ENCODE measurements at places on chromosomes 12 and 14.

DNA sequence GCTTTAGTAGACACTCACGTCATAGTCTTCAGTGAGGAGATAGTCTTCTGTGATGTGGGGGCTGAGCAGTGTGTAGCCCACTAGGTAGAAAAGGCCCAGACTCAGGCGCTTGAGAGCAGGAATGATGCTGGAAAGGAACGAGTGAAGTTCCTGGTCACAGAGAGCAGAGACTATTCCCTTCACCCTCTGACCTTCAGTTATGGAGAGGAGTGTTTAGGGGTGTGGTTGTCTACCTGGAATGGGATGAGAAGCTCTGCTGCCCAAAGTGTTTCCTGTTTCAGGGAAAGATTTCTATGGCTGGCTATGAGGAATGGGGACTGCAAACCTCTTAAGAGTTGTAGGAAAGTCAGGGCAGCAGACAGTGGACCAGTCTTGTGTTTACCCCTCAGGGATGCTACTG, 8.7 kb downstream of the EMG1 start:
- DNase-seq = no peak

GRCh38 chr14:49861699-49862088, 9.1 kb upstream of the NEMF start:
- peak; percentile 85 for DNase-seq

DNA sequence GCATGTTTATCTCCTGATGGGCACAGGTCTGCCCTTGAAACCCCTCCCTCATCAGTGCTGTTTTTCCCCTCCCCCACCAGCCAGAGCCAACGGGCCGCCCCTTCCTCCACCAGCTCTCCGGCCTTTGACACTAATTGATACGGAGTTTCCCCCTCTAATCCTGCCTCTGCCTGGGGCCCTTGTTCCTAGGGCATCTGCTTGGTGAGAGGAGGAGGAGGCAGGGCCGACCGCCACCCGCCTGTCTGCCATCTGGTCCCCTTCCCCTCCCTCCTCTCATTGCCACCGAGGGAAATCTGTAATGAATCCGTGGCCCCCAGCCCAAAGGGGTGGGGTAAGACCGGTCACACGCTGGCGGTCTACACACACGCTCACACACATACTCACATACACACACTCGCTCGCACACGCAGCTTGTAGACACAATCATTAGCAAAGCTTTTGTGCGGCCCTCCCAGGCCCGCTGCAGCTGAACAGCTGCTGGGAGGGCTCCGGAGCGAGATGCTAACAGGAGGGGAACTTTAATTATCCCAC, 27.4 kb downstream of the SRRM4 start:
- no peak for DNase-seq

GRCh38 chr12:107803092-107803491, 28.6 kb downstream of the ASCL4 start:
- no peak for DNase-seq

DNA sequence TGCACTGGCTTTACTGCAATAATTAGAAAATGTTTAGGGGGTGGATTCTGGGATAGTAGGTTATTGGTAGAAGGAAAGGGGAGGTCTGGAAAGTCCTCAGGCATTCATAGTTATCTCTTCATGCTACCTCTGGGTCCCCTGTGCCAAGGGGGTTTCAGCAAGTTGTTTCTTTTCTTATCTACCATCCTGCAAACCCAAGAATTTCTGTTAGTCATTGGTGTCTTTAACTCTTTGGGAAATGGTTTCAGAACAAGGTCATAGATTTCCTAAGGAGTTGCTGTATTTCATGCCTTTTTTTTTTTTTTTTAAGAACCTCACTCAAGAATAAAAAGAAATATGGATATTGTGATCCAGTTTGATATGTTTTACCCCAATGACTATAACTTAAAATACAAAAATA, 63.6 kb downstream of the SLC4A8 start:
- DNase-seq = no peak

DNA sequence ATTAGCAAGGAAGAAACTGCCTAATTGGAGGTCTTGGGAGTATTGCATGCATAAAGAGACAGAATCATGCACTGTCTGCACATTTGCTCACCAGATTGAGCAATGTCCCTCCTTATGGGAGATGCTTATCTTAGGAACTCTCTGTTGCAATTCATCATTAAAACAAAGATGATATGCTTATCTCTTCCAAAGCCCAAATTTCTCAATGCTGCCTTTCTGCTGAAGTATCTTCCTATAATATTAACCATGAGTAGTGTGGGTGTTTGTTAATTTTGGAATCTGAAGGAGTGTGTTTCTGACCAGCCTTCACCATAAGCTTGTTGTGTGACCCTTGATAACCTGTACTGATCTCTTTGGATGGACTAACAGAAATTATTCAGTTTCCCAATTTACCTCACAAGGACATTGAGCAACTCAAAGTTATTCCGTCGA, 1257.6 kb upstream of the FLRT2 start:
- DNase-seq = no peak

GRCh38 chr12:46430340-46430948, 57.9 kb upstream of the SLC38A2 start:
- DNase-seq = no peak

DNA sequence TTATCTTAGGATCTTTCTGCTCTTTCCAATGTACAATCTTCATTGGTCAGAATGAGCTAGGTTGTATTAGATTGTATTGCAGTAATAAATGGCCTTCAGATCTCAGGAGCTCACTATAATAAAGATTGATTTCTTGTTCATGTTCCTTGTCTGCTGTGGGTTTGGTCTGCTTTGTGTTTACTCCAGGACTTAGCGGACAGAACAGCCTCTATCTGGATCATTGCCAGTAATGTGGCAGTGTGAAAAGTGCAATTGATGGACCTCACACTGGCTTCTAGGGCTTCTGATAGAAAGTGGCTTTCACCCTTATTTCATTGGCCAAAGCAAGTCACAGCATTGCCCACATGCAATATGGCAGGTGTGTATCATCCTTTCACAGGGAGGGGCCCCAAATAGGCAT, 81.2 kb downstream of the BTG1 start:
- DNase-seq = no peak

GRCh38 chr14:104802394-104803184, 1.7 kb downstream of the ZBTB42 start:
- no peak for DNase-seq

DNA sequence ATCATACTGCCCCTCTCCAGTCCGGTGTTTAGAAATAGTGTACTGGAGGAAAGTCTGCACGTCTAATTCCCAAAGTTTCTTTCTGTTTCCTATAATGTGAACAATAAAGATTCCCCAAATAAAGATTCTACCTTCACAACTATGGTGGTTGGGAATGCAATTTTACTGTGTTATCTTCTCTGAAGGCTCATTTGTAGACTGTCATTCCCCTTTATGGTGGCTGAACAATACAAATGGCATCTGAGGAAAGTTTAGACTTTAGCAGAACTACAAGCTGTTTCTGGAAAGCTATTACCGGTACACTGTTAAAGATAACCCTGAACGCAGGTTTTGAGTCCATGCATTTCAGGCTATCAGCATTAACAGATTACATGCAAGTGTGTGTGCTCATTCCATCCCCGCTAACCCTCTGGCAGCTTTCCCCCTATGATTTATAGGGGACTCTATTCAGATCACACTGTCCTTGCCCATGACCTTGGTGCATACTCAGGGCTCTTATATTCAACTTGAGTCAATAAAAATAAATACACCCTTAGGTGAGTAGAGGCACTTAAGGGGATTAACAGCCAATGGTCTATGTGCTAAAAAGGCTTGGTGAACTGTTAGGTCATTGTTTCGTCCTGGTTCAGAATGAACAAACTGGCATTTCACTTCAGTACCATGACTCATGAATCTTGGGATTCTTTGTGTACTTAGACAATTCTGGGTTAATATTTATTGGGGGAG, 60.7 kb upstream of the PYGL start:
- DNase-seq = no peak

- DNase-seq = no peak
These were observed 40.0 kb downstream of the NUAK1 start for GRCh38 chr12:106098691-106099200.

DNA sequence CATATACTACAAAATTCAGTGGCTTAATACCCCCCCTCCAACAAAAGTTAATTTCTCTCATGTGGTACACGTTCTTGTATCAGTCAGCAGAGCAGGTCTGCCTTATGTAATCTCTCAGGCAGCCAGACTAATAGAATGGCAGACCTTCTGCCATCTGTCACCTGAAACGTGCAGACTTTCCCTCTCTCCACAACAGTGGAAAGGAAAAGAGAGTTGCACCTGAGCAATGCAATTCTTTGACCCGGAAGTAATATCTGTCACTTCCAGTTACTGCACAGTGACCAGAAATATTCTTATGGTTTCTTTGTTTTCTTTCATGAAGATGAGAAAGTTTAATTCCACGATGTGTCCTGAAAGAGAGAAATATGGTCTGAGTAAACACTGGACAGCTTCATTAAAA, 14.4 kb downstream of the KERA start:
- no peak for DNase-seq

DNA sequence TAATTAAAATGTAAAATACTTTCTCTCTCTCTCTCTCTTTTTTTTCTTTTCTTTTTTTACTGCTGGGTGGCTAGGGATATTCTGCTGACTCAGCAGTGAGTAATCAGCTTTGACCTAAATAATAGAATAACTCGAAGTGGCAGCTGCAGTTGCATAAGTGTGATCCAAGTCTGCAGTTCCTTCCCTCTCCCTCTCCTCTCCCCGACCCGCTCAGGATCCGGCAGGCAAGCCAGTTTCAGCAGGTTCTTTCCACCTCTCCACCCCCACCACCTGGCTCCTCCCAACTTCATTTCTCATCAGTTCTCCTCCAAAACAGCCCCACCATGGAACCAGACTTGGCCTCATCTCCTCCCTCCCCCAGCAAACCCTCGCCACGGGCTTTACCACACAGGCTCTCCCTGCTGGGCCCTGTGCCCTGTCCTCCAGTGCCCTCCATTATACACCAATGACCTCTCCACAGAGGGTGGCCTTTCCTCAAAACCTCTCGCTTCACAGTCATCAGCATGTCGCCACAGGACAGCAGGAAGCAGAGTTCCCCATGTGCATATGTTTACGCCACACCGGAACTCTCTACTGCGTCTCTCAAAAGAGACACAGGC, 22.4 kb downstream of the SLC7A8 start:
- no peak for DNase-seq

GRCh38 chr12:67855103-67855502, 134.1 kb upstream of the IFNG-AS1 start:
- DNase-seq = no peak

DNA sequence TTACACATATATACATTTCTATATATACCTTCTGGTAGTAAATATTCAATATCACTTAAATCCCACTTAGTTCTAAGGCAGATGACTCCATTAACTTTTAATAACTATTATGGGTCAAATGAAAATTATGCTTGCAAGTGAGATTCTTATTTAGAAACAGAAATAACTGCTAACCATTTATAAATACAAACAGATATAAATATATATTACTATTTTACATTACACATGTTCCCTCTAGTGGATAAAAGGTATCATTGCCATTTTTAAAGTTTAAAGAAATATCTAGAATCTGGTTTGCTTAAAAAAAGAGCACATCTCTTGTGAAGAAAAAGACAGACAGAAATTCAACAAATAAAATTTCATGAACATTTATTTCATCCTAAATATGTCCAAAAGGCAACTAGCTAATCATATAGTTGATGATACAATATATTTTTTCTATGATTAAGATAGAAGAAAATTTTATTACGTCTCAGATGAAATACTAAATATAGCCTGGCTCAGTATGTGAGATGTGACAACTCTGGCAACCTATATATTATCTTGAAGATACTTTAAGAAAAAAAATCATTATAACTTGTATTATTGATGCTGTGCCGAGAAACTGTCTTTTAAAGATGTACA, 11.7 kb upstream of the RAD51AP1 start:
- DNase-seq = no peak

Data from coronary artery (tissue), 2 donors.